ENCODE measurements at places on chromosomes 1 and 21. TPM values are rescaled to one million over a fixed set of nuclear protein-coding genes. Genes with fewer than 3 reads are reported as not detected.

RNU1-2 gene
- 2,231 TPM for total RNA-seq

SDC3 gene
- 44.1 TPM for total RNA-seq

GRCh38 chr1:117707371-117707770, 101.5 kb downstream of the TENT5C start:
- H3K36me3 ChIP-seq: no peaks in the 10 kb centered on the region
- no peak overlapping the region for H3K27ac ChIP-seq
- DNase-seq: no peak
- peaks cover 9% of the 10 kb centered on the region for H3K4me1 ChIP-seq
- no peak overlapping the region for H3K4me3 ChIP-seq

GRCh38 chr1:6183520-6183989, 3.4 kb upstream of the CHD5 start:
- H3K36me3 ChIP-seq: peaks cover 41% of the 10 kb centered on the region
- H3K4me3 ChIP-seq: no peak overlapping the region
- no peak overlapping the region for H3K27ac ChIP-seq
- H3K4me1 ChIP-seq: peaks cover 9% of the 10 kb centered on the region
- H3K27me3 ChIP-seq: no peaks in the 10 kb centered on the region

GRCh38 chr1:26824731-26825130, 1.8 kb upstream of the ZDHHC18 start:
- no peak overlapping the region for H3K27ac ChIP-seq
- H3K36me3 ChIP-seq: peaks cover 14% of the 10 kb centered on the region
- H3K4me1 ChIP-seq: peaks cover 37% of the 10 kb centered on the region
- DNase-seq: no peak

GRCh38 chr1:161119092-161119903, 1.4 kb downstream of the NIT1 start:
- peak; percentile 81 for DNase-seq
- H3K27me3 ChIP-seq: no peaks in the 10 kb centered on the region
- H3K36me3 ChIP-seq: peaks cover 72% of the 10 kb centered on the region
- H3K4me3 ChIP-seq: peak overlapping the region; percentile 81
- H3K4me1 ChIP-seq: peaks cover 28% of the 10 kb centered on the region

DNA sequence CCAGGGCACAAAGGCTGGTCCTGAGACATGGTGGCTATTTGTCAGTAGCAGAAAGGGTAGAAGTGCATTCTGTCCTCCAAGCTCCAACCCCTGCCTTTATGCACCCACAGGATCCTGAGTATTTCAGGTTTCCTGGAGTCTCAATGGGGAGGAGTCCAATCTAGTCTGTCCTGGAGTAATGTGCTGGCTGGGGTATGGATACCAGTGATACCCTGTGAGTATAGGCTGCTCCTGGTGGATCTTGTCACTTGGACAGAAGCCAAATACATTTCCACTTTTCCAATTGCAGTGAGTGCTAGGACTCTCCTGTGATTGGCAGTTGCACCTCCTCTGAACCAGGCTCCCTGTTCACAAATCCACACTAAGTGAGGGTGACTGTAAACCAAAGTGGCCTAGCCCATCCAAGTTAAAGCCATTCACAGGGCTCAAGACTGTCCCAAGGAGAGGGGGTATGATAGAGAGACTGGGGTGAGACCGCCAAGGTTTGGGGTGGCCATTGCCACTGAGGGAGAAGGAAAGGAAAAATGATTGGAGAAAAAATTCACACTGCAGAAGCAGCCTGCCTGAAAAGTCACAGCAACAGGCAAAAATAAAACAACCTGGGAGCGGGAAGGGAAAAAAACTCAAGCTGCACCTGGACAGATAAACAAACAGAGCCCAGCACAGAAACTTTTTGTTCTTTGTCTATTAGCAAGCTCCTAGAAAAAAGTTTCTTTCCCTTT, 163.4 kb upstream of the ETV3 start:
- no peak overlapping the region for H3K4me3 ChIP-seq
- no peak overlapping the region for H3K27ac ChIP-seq
- H3K4me1 ChIP-seq: no peaks in the 10 kb centered on the region
- no peaks in the 10 kb centered on the region for H3K27me3 ChIP-seq
- no peak for DNase-seq

- no peak overlapping the region for H3K27ac ChIP-seq
- no peak overlapping the region for H3K4me3 ChIP-seq
- no peaks in the 10 kb centered on the region for H3K27me3 ChIP-seq
- H3K4me1 ChIP-seq: no peaks in the 10 kb centered on the region
Observed at GRCh38 chr1:59422921-59423575, 126.2 kb downstream of the FGGY start.

TMEM222 gene
- total RNA-seq: 42.5 TPM

DNA sequence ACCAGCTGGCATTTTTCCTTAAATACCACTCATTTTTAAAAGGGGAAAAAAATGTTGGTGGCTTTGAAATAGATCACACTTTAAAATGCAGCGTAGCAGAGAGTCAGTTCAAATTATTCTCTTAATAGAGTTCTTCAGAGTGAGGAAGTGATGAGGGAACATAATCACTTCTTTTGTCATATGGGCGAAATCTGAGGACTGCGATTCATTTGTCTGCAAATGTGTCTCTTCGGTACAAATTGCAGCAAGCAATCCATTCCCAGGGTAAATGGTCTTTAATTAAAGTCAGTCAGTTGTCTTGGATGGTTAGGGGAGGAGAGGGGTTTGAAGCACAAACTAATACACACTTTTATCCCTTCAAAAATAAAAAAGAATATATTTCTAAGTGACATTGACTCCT, 86.0 kb upstream of the SELENON start:
- no peaks in the 10 kb centered on the region for H3K4me1 ChIP-seq
- no peak for DNase-seq
- no peaks in the 10 kb centered on the region for H3K36me3 ChIP-seq
- no peak overlapping the region for H3K27ac ChIP-seq
- H3K4me3 ChIP-seq: no peak overlapping the region

DNA sequence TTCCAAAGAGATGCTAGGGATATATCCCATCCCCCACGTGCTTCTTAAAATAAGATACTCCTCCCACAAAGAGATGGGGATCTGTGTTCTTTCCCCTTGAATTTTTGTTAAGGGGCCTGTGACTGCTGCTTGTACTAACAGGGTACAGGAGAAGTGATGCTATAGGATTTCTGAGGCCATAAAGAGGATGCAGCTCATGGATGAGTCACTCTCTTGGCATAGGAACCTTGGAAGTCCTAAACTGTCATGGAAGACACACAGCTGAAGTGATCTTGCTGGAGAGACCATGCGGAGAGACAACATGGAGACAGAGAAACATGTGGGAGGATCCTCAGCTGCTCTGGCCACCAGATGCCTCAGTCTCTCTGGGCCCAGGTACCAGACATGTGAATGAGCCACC, 157.2 kb downstream of the S1PR1 start:
- DNase-seq: no peak
- H3K27ac ChIP-seq: no peak overlapping the region
- no peaks in the 10 kb centered on the region for H3K4me1 ChIP-seq
- H3K27me3 ChIP-seq: no peaks in the 10 kb centered on the region
- H3K36me3 ChIP-seq: no peaks in the 10 kb centered on the region

DNA sequence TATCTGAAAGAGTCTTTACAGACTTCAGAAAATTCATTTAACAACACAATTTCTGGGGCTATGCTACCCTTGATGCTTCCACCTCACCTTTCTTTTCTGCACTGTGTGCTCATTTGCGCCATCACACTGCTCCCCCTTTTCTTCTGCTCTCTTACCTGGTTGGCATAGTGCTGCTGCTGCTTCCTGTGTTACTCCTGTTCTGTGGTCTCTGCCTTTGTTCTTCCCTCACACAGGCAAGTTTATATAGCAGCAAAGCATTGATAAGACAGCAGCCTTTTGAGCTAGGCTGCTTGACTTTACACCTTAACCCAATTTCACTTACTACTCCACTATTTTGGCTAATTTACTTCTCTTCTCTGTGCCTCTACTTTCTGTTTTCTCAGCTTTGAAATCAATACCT, 18.3 kb downstream of the SGIP1 start:
- H3K27ac ChIP-seq: no peak overlapping the region
- peaks cover 4% of the 10 kb centered on the region for H3K27me3 ChIP-seq
- H3K36me3 ChIP-seq: no peaks in the 10 kb centered on the region
- no peak overlapping the region for H3K4me3 ChIP-seq
- no peak for DNase-seq
- no peaks in the 10 kb centered on the region for H3K4me1 ChIP-seq

- no peak overlapping the region for H3K4me3 ChIP-seq
- no peak overlapping the region for H3K27ac ChIP-seq
- DNase-seq: no peak
- no peaks in the 10 kb centered on the region for H3K36me3 ChIP-seq
- no peaks in the 10 kb centered on the region for H3K4me1 ChIP-seq
- no peaks in the 10 kb centered on the region for H3K27me3 ChIP-seq
Observed at GRCh38 chr1:78388275-78388674, 102.5 kb upstream of the PTGFR start.

DNA sequence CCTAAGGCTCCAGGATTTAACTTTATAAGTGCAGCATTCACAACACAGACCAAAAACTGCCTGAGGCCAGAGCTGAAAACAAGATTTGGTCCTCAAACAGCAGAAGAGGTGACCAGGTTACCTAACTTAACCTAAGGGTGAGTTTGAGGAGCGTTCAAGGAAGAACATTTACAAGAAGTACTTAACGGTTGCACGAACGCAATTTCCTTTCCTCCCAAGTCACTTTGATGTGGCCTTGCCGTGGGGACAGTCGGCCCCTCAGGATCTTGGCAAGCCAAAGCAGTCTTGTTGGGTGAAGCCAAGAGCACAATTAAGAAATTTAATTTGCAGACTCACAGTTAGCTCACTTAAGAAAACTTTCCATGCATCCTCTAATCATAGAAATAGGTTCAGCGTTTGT, 202.6 kb upstream of the COA6 start:
- H3K27ac ChIP-seq: no peak overlapping the region
- H3K36me3 ChIP-seq: no peaks in the 10 kb centered on the region
- peaks cover 36% of the 10 kb centered on the region for H3K27me3 ChIP-seq
- no peak overlapping the region for H3K4me3 ChIP-seq

GRCh38 chr1:12448746-12449177, 169.2 kb downstream of the DHRS3 start:
- H3K27me3 ChIP-seq: no peaks in the 10 kb centered on the region
- H3K4me3 ChIP-seq: no peak overlapping the region
- H3K36me3 ChIP-seq: peaks cover 29% of the 10 kb centered on the region
- peak; percentile 99 for DNase-seq

HSD3B2 gene
- 0.96 TPM for total RNA-seq

GRCh38 chr1:202621446-202621845, 88.8 kb downstream of the SYT2 start:
- H3K4me3 ChIP-seq: no peak overlapping the region
- no peaks in the 10 kb centered on the region for H3K36me3 ChIP-seq
- no peaks in the 10 kb centered on the region for H3K4me1 ChIP-seq

DNA sequence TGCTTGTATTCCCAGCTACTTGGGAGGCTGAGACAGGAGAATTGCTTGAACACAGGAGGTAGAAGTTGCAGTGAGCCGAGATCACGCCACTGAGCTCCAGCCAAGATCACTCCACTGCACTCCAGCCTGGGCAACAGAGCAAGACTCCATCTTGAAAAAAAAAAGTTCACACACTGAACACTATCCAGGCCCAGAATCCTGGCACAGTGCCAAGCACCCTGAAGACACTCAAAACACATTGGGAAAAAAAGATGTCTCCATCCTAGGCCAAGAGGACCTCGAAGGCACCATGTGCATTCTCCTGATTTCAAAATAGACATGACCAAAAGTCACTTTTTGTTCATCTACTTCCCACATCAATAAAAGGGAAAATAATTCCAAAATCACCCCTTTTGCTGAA, 38.7 kb downstream of the SLC9A1 start:
- DNase-seq: peak; percentile 58
- H3K4me3 ChIP-seq: no peak overlapping the region

- H3K27ac ChIP-seq: no peak overlapping the region
- no peaks in the 10 kb centered on the region for H3K4me1 ChIP-seq
- peaks cover 91% of the 10 kb centered on the region for H3K36me3 ChIP-seq
- no peak overlapping the region for H3K4me3 ChIP-seq
Observed at GRCh38 chr1:93362237-93362636, 16.5 kb downstream of the DR1 start.

GRCh38 chr1:83418558-83418957, 580.4 kb downstream of the TTLL7 start:
- DNase-seq: no peak
- no peaks in the 10 kb centered on the region for H3K36me3 ChIP-seq
- H3K4me1 ChIP-seq: no peaks in the 10 kb centered on the region
- H3K27me3 ChIP-seq: no peaks in the 10 kb centered on the region
- no peak overlapping the region for H3K27ac ChIP-seq
- H3K4me3 ChIP-seq: no peak overlapping the region

TRMT1L gene
- total RNA-seq: 32.9 TPM

- H3K36me3 ChIP-seq: no peaks in the 10 kb centered on the region
- peaks cover 6% of the 10 kb centered on the region for H3K4me1 ChIP-seq
- no peak for DNase-seq
- H3K27ac ChIP-seq: no peak overlapping the region
Observed at GRCh38 chr1:108117945-108118902, 81.9 kb downstream of the SLC25A24 start.

RHD gene
- 17.8 TPM for total RNA-seq

CELF3 gene
- total RNA-seq: not detected

DNA sequence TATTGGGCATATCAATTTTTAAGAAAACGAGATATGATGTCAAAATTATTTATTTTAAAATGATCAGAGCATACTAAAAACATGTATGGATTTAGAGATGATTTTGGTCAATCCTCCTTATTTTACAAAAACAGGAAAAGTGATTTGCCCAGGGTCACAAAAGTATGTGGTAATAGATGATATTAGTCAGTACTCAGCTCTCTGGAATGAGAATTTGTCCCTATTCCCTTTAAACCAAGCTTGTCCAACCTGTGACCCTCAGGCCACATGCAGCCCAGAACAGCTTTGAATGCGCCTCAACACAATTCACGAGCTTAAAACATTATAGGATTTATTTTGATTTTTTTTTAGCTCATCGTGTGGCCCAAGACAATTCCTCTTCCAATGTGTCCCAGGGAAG, 104.7 kb downstream of the AKT3 start:
- no peaks in the 10 kb centered on the region for H3K27me3 ChIP-seq
- no peaks in the 10 kb centered on the region for H3K4me1 ChIP-seq
- no peak for DNase-seq
- no peak overlapping the region for H3K4me3 ChIP-seq

DNA sequence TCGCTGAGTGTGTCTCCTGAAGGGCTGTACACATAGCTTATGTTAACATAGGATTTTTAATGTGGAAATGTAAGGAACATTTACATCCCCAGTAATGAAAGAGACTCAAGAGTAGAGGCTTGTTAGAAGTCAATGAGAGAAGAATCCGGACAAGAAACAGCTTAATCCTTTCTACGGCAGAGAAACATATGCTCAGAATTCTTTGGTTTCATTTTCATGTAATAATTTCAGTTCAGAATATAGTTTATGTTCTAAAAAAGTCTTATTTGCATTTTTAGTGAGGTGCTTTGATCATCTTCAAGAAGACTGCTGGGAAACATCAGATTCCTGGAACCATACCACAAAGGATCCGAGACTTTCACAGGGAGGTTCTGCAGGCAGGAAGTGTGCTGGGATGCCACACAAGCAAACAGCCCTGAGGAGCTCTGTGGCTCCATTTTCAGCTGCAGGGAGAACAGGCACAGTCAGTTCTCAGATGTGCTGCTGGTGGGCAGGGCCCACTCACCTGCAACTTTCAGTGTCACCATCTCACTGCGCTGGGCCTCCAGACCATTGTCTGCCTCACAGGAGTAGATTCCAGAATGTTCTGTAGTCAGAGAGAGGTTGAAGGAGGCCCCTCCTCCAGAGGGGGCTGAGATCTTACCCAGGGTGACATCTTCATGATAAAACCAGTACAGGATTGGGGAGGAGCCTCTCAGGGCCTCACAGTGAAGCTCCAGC, 28.4 kb downstream of the FCRL5 start:
- H3K36me3 ChIP-seq: no peaks in the 10 kb centered on the region
- H3K27ac ChIP-seq: no peak overlapping the region
- peaks cover 5% of the 10 kb centered on the region for H3K4me1 ChIP-seq

All from K562 (cell line).